ENCODE measurements at places on chromosomes 3 and 15.

GRCh38 chr15:85274315-85275050 lies 105.9 kb upstream of the AKAP13 start:
- no peak for DNase-seq

- no peak for DNase-seq
Measured at GRCh38 chr15:67946701-67947100, 106.9 kb upstream of the RNU6-1 start.

DNA sequence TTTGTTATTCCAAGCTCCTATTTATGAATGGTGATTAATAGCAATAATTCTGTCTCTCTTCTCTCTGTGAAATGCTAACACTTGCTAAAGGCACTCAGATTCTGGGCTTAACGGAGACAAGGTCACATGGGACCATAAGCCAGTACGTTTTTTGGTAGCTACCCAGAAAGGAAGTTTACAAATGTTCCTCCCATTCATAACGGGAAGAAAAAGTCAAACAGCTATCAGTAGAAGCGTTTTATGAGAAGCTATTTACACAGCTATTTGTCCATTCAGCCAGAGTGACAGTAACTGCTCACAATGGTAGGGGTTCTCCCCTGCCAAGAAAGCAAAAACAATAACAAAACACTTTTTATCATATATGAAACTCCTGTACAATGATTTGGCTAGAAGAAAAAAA lies 51.5 kb downstream of the ZMAT3 start:
- no peak for DNase-seq

- no peak for DNase-seq
Measured at GRCh38 chr15:75673426-75674235, 25.9 kb downstream of the SNX33 start.

DNA sequence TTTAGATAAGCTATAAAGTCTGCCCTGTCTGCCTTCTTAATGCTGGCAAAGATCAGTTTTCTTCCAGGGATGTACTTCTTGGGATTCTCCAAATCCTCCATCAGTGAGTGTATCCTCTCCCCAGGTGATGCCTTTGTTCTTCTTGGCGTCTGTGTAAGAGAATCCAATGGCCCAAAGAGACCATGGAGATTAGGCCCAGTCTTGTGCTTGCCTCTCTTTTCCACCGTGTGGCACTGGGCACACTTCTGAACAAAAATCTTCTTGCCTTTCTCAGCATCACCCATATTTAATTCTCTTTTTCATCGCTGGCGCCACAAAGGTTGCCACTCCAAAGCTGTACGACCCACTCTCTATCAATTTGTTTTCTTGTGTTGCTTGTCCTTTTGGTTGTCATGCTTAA lies 32.2 kb upstream of the TAMM41 start:
- DNase-seq: no peak

DNA sequence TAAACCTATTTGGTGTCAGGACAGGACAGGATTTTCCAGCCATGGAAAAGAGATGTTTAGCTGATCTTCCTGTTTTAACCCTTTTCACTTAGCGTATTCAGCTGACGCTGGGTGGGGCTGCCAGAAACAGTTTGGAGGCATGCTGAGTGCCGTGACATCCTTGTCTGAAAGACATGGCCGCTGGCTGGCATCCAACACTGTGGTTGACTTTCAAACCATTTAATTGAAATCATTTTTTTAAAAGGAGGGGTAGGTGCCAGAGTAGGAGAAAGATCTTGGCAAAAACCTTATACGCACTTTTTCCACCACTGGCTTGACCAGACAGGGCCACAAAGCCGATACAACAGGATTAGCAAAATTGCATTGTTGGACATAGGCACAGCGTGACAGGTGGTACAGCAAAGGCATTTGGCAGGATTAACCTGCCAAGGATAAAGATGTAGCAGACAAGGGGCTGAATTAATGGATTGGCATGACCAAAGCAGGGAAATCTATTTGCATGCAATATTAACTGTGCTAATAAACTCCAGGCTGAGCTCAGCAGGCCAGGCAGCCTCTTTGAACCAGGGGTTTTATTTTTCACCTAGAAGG lies 131.8 kb upstream of the TOPAZ1 start:
- no peak for DNase-seq

- DNase-seq: peak; percentile 53
Measured at GRCh38 chr15:76994971-76995945, at the start of gene PSTPIP1. TSS of gene PSTPIP1 (plus strand) at chr15:76995126. CDS start at chr15:76995574, 448 bp downstream.

- no peak for DNase-seq
Measured at GRCh38 chr3:145719114-145719513, 441.9 kb downstream of the PLOD2 start.

GRCh38 chr3:108877901-108878300 lies 55.3 kb downstream of the TRAT1 start:
- DNase-seq: no peak

- no peak for DNase-seq
Measured at GRCh38 chr3:192875971-192876565, 41.6 kb downstream of the MB21D2 start.

- DNase-seq: no peak
Measured at GRCh38 chr15:56731548-56731947, 1.8 kb downstream of the ZNF280D start.

- DNase-seq: no peak
Measured at GRCh38 chr3:52606373-52607085, 70.1 kb downstream of the UQCC5 start.

- DNase-seq: no peak
Measured at GRCh38 chr15:88115486-88116152, 140.9 kb downstream of the NTRK3 start.

GRCh38 chr15:75891895-75892294 lies 11.8 kb upstream of the FBXO22 start:
- DNase-seq: no peak

DNA sequence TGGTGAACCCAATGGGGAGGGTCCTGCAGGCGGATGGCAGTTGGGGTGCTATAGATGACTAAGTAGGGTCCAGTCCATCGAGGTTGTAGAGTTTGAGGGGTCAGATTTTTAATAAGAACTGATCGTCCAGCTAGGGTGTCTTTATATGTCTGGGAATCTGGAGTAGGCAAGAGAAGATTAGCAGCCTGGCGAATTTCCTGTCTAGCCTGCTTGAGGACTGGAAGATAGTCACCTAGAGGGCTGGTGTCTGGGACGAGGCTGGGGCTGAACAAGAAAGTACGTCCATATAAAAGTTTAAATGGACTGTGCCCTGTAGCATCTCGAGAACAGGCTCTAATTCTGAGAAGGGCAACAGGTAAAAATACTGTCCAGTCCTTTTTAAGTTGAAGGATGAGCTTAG lies 6.7 kb upstream of the IP6K2 start:
- no peak for DNase-seq

Data from activated CD4-positive, alpha-beta T cell treated with anti-CD3 and anti-CD28 coated beads for 4 hours (primary cell).